ENCODE measurements at places on chromosomes 1 and 21. TPM values are rescaled to one million over a fixed set of nuclear protein-coding genes. Genes with fewer than 3 reads are reported as not detected.

DNA sequence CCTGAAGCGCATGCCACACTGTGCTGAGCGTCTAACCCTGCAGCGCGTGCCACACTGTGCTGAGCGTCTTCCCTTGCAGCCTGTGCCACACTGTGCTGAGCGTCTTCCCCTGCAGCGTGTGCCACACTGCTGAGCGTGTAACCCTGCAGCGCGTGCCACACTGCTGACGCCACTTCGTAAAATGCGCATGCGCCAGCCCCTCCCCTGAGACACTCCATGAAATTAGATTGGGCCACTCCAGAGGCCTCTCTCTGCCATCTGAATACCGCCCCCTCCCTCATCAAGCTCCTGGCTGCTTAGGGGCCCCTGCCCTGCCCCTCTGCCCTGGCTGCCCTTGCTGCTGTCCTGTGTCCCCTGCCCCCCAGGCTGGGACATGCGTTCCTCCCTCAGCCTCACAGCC is 84.8 kb downstream of the POFUT2 start:
- peaks cover 10% of the 10 kb centered on the region for H3K36me3 ChIP-seq
- no peaks in the 10 kb centered on the region for H3K27me3 ChIP-seq
- H3K4me1 ChIP-seq: no peaks in the 10 kb centered on the region
- H3K4me3 ChIP-seq: no peak overlapping the region
- no peak overlapping the region for H3K27ac ChIP-seq

DNA sequence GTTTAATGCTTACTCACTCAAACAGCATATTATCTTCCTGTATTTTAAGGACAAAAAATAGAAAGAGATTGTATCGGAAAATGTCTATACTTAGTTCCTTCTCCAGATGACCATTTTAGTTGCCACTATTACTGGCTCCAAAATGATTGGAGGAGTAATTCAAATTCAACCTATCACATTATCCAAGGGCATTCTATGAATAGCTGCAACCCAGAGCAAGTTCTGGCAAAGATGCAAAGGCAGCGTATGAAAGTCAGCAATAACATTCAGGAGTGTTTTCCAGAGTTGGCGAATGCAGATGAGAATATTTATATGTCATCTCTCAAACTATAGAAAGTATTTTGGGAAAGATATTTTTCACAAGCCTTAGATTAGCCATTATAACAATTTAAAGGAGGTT is 389.8 kb upstream of the ADGRL2 start:
- H3K36me3 ChIP-seq: no peaks in the 10 kb centered on the region
- H3K27ac ChIP-seq: no peak overlapping the region
- no peak for DNase-seq
- no peaks in the 10 kb centered on the region for H3K4me1 ChIP-seq

DNA sequence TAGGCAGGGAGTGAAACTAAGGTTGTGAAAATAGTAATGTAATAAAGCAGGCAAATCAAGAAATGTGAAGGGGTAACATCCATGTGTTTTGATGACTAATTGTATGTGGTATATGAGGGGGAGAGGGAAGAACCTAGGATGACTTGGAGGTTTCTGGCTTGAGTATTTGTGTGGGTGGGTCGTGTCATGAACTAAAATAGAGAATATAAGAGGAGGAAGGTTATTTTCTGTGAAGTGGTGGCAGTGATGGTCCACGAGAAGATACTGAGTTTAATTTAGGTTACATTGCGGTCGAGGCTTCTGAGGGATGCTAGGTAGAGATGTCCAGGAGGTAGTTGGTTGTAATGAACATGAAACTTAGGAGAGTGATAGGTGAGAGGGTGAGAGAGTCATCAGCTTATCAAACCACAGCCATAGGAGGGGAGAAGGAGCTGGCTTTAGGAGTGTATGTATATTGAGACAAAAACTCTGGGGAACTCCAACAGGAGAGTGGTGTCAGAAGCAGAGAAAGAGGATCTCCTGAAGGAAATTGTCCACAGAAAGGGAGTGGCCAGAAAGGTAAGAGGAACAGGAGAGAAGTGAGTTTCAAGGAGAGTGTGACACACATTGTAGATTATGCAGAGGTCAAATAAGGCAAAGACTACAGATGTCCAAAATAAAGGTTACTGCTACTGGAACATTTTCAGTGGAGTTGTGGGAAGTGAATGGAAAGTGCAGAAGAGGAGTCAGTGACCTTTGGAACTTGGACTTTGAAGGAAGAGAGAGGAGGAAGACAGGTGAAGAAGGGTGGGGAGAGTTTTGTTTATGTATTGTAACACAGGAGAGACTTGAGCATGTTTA is 89.0 kb upstream of the MACF1 start:
- peak overlapping the region; percentile 10 for H3K27ac ChIP-seq
- no peak overlapping the region for H3K4me3 ChIP-seq
- H3K36me3 ChIP-seq: no peaks in the 10 kb centered on the region
- H3K4me1 ChIP-seq: peaks cover 69% of the 10 kb centered on the region
- DNase-seq: no peak

DNA sequence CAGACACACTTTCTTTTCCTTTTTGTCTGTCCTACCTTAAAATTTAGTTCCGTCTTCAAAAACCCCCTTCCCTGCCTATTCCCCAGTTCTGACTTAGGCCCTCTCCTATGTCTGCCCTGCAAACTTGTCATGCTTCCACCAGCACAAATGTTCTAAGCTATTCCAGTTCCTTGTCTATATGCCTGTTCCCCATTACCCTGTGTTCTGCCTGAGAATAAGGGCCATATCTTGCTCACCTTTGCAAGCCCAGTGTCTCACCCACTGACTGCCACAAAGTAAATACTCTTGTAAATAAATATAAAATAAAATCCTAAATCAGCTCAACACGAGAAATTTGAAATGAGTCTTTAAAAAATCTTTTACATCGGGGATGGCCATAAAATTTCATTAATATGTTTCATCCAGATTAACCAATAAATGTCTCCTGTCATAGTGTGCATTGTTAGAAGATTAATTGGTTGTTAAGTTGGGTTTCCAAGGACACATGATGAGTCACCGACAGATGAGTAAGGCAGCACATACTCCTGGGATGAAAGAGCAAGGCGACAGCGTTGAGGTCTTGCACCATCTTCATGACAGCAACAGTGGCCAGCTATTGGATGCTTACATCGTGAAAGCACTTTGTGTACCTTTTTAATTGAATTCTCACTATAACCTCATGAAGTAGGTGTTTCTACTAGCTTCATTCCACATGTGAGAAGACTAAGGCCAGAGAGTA is 92.6 kb upstream of the NGF start:
- H3K4me3 ChIP-seq: no peak overlapping the region
- no peaks in the 10 kb centered on the region for H3K4me1 ChIP-seq
- H3K36me3 ChIP-seq: no peaks in the 10 kb centered on the region
- H3K27me3 ChIP-seq: no peaks in the 10 kb centered on the region
- no peak for DNase-seq

RGSL1 gene
- total RNA-seq: not detected

DNA sequence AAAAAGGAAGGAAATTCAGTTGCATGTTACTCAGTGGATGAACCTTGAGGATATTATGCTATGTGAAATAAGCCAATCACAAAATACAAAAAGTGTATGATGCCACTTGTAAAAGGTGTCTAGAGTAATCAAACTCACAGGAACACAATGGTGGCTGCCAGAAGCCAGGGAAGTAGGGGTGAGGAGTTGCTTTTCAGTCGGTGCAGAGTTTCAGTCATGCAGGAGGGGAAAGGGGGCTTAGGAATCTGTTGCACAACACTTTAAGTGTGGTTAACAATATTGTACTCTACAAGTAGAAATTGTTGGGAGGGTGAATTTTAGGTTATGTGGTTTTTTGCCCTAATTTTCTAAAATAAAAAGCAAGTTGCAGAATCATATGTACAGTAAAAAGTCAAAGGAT is 184.2 kb upstream of the RAB4A start:
- H3K36me3 ChIP-seq: no peaks in the 10 kb centered on the region
- H3K27me3 ChIP-seq: no peaks in the 10 kb centered on the region
- DNase-seq: no peak
- H3K4me1 ChIP-seq: peaks cover 32% of the 10 kb centered on the region
- no peak overlapping the region for H3K27ac ChIP-seq

CASP9 gene
- 6.2 TPM for total RNA-seq
